ENCODE measurements at places on chromosomes 13 and 19.

GRCh38 chr19:10412257-10412977 is 7.9 kb upstream of the PDE4A start:
- DNase-seq = no peak

DNA sequence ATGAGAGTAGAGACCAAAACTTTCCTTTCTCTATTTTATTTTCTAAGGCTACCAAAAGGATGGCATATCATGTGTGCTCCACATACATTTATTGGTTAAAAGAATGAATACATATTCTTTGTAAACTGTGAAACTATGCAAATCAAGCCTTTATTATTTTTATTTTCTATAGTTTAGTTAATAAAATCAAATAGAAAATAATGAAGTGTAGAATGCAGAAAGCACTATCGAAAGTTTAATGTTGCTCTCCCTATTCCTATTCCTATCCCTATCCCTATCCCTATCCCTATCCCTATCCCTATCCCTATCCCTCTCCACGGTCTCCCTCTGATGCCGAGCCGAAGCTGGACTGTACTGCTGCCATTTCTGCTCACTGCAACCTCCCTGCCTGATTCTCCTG is 60.3 kb downstream of the ZNF100 start:
- no peak for DNase-seq

DNA sequence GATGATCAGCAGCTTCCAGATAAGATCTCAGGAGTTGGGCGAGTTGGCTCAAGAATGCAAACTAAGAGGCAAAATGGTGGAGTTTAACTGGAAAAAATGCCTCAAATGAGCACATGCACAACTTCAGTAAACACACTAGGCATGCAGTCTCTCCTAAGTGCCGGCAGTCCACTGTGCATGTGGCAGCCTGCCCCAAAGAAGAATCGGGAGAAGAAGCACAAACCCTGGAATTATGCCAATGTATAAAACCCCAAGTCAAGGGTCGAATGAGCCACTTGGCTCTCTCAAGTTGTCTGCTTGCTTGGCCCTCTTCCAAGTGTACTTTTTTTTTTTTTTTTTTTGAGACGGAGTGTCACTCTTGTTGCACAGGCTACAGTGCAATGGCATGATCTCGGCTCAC is 53.3 kb upstream of the SLITRK1 start:
- DNase-seq = no peak

- DNase-seq = no peak
Observed at GRCh38 chr13:107743526-107743925, 471.8 kb downstream of the LIG4 start.

- DNase-seq = no peak
Observed at GRCh38 chr13:80841414-80841813, 500.5 kb upstream of the SPRY2 start.

DNA sequence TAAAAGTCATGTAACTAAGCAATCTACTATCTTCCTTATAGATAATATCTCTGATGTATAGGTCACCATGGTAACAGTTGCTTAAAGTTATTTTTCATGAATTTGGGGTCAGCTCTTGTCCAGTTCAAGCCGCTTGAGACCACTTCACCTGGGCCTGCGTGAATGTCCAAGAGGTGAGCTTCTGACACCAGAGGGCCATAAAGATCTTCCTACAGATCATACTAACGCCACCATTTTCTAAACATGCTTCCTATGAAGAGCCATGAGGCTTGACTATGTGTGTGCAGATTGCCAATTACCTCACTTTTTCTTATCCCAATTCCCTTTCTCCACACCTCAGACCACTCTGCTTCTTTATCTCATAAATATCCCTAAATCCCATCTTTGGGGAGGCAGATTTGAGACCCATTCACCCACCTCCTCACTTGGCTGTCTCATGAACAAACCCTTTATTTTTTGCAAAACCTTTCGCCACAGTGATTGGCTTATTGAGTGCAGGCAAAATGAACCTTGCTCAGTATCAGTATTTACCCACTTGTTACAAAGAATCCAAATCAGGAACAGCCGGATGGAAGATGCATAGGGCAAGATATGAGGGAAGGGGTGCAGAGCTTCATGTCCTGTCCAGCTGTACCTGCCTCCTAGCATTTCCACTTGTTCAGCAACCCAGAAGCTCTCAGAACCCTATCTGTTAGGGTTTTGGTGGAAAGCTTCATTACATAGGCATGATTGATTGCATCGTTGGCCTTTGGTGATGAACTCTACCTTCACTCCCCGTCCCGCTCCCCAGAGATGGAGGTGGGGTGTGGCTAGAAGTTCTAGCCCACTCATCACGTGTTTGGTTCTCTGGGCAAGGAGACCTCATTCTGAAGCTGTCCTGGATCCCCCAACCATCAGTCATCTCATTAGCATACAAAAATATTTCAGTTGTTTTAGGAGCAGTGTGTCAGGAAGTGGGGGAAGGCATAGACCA is 34.2 kb downstream of the FAM187B start:
- no peak for DNase-seq

DNA sequence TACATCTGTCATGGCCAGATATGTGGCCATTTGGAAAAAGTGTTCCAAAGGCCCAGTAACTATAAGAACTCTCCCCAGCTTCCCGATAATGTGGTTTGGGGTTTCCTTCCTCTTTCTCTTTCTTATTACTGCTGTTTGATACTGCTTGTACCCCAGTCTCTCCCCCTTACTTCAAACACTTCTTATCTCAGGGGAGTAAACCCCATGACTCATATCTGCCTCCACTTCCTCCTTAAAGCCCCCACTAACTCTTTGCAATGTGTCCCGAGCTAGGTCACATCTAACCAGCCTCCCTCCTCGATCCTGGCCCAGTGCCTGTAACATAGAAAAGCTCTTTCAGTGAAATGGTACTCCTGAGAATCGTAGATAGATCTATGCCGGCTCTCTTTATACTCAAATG is 82.4 kb upstream of the STARD13 start:
- no peak for DNase-seq

GRCh38 chr13:98157609-98158008 is 14.7 kb downstream of the FARP1 start:
- no peak for DNase-seq

DNA sequence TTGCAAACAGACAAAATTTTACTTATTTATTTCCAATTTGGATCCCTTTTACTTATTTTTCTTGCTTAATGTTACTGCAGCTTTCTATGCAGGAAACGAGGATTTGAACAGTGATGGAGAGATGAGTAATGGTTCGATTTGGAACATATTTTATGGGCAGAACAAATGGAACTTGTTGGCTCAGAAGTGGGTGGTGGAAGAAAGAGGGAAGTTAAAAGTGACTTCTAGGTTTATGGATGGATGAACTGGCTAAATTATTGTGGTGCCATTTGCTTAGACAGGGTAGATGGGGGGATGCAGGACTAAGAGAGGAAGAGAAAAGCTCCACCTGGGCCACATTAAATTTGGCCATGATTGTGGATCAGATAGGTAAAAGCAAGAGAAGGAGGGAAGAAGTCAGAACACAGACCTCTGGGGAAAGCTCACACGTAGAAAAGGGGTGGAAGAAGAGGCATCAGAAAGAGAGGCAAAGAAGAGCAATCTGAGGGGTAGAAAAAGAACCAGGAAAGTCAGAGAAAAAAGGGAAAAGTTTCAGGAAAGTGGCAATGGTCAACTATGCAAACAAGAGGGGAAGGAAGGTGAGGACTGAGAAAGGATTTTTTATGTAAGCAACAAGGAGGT is 768 bp upstream of the CYSLTR2 start:
- DNase-seq = no peak

GRCh38 chr19:543910-544608 is at the start of gene GZMM:
GZMM (plus strand) TSS chr19:544053; CDS start chr19:544072, 19 bp downstream.
- peak; percentile 54 for DNase-seq

DNA sequence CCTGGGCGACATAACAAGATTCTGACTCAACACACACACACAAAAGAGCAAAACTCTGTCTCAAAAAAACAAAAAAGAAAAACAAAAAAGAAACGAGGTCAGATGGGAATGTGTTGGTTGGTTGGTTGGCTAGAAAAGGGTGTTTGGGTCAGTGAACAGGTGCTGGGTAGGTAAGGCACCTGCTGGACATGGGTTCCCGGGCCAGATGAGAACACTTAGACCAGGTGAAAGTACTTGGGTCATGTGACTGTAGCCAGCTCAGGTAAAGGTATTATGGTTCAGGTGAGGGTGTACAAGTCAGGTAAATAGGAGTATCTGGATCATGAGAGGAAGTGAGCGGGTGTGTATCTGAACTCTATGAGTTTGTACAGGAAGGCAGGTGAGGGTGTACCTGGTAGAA is 14.5 kb upstream of the ZNF414 start:
- no peak for DNase-seq

GRCh38 chr13:100983111-100983510 is 308.5 kb upstream of the TMTC4 start:
- DNase-seq = no peak

GRCh38 chr13:41512441-41512840 is 55.1 kb downstream of the RGCC start:
- DNase-seq = no peak

DNA sequence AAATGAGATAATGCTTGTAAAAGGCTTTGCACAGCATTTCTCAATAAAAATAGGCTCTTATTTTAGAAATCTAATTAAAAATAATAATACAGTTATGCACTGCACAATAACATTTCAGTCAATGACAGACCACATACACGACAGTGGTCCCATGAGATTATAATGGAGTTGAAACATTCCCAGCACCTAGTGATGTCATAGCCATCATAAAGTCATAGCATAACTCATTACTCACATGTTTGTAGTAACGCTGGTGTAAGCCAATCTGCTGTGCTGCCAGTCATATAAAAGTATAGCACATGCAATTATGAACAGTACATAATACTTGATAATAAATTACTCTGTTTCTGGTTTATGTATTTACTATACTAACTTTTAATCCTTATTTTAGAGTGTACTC is 12.7 kb upstream of the SERPINE3 start:
- DNase-seq = no peak

DNA sequence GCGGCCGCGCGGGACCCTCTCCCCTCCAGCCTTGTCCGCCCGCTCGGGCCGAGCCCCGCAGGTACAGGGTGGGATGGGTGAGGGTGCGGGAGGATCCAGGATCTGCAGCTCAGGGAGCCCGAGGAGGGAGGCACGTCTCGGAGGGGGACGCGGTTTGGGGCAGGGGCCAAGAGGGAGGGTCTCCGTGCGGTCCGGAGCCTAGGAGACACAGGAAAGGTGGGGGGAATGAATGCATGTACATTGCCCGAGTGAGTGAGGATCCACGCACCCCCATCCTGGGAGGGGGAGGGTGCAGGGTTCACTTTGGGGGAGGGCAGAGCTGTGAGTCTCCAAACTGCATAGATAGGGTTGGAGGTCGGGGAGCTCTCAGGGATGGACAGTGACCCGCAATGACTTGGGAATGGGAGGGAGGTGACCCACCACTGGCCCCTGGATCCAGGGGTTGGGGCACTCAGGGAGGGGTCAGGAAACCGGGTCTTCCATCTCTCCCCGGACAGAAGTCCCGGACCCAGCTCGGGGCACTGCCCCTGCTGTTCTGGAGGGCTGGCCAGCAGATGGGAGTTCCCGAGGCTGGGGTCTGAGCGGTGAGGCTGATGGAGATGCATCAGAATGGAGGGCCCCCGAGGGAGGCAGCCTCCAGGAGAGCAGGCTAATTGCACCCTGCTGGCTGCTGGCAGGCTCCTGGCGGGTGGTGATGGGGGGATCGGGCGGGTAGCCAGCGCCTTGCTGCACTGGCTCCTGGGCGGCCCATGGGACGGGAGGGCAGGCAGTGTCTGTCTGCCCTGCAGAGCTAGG is 547 bp downstream of the KCNN1 start:
- no peak for DNase-seq

DNA sequence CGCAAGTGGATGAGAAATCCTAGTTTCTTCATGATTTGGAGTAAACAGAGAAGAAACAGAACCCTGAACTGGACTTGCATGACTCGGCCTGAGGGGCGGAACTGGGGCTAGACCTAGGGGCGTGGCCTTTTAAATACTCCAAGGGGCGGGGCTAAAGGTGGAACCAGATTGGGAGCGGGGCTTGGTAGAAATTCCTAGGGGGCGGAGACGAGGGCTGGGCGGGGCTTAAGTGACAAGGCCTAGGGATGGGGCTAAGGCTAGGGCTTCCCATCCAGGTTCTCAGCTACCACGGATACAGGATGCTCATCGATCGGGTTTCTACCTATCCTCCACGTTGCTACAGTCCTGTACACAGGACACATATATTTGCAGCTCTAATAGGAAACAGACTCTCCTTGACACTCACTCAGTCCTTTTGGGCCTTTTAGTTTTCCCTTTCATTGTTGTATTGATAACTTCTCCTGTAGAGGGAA is 372 bp upstream of the ZNF699 start:
- no peak for DNase-seq

DNA sequence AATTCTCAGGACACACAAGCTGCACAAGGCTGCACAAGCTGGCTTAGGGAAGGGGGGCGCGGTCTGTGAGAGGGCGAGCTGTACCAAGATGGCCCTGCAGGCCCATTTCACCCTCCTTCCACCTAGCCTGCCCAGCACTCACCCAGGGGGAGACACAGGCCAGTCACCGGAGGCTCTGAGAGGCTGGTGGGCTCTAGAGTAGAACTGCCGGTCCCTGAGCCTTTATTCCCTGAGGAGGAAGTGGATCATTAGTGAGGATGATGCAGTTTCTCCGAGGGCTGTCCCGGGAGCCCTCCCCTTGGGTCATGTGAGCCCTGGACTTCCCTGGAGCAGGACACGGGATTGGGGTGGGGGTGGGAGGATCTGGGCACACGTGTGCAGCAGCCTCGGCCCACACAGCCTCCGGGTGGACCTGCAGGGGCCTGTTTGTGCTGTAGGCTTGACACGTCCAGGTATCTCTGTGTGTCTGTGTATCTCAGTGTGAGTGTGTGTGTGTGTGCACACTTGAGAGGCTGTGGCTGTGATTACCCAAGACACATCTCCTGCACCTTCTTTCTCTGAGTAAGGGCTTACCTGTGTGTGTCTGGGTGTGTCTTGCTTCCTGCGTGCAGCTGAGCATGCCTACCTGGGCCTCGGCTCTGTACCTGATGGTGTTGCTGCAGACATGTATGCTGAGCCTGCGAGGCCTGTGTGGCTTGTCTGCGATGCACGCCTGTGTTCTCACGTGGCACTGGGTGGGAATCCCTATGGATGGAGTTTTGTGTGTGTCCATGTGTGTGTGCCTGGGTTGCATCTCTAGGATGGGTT is at the start of gene ACP5:
Gene ACP5, minus strand, starts transcription at position 195 of the 807 bp plus-strand sequence. CDS start 328 bp downstream, outside the sequence.
- DNase-seq = no peak

DNA sequence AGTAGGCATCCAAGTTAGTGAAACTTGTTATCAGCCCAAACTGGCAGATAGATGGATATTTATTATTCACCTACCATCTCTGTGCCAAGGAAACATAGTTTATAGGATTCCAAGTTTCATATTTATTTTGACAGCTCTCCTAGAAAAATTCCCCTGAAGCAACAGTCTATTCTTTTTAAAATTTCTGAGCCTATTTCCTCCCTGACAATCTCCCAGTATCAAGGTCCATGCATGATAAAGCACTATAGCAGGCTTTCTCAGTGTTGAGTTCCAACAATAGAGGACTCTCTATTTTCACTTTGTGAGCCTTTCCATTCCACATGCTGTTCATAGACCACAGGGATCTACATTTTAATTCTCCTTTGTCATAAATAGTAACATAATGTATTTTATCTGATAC is 312.6 kb downstream of the SLITRK6 start:
- DNase-seq = no peak

GRCh38 chr13:109900320-109900719 is 113.9 kb upstream of the IRS2 start:
- no peak for DNase-seq

- no peak for DNase-seq
Observed at GRCh38 chr19:3768015-3768747, 3.8 kb downstream of the RAX2 start.

GRCh38 chr19:28388988-28389387 is 824.0 kb downstream of the UQCRFS1 start:
- no peak for DNase-seq

Measured in activated T-helper 1 cell treated with anti-CD3 and anti-CD28 coated beads, Interleukin-2, amount 50 U/mL, for 16 hours (primary cell).